Amygdala (tissue), 56 donors: ENCODE measurements at places on chromosomes 4 and X.

DNA sequence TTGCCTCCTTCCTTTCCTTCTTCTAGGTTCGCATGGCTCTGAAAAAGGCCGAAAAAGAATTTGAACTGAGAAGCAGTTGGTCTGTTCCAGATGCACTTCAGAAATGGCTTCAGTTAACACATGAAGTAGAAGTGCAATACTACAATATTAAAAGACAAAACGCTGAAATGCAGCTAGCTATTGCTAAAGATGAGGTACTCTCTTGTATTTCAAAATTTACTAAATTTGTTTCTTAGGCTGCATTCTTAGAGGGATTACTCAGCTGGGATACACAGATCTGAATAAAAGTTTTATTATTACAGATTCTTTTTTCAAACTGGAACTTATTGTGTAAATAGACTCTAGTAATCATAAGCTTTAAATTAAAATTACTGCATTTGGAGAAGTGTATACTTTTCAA is 146.9 kb downstream of the STIM2 start:
- DNase-seq, result no peak

GRCh38 chr4:184385705-184386141 is 88.6 kb downstream of the IRF2 start:
- no peak for DNase-seq

DNA sequence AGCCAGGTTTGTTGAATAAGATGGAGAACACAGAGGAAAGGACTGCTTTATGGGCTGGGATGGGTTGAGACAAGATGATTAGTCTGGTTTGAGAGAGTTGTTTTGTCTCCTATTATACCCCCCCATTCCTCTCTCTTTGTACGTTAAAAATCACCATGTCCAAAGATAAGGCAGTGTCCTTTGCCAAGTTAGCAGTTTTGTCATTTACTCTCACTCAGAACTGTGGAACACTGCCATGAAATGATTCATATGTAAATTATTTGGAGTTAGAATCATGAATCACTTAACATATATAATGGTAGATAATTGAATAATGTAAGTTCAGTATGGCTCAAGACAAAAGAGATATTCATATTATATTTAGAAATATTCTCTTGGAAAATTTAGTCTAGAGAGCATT is 151.3 kb downstream of the DCLK2 start:
- DNase-seq, result no peak

GRCh38 chr4:182192511-182193181 is 50.6 kb upstream of the TENM3 start:
- DNase-seq, result no peak

DNA sequence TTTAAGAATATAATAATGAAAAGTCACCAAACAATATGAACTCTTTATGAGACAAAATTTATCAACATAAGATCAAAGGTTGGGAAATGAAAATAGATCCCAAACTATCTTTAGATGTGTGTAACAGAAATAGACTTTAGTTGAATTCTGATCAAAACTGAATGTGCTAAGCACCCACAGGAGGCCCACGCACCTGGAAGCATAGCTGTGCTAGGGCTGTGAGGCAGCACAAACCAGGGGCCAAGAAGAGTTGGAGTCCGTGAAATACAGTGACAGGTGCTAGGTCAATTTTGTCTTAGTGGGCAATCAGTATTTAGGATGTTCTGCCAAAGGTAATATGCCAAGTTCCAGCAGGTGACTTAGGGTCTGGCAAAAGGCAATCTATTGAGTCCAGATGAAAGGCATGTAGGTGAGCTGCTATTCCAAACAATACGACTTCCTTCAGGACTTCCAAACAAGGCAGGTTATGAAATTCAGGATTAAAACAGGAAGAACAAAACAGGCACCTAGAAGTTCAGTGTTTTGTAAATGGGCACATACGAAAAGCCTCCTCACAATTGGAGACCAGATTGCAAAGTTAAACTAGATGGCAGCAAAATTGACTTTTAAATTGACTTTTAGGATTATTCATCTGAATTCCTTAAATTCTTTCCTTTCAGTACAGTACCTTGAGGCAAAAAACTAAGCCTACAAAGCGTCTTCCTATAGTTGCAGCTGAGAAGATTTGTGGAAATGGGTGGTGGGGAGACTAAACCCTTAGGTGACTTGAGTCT is 4.7 kb upstream of the PCDH18 start:
- DNase-seq, result no peak
